ENCODE measurements at places on chromosomes 4 and X.

- no peak for DNase-seq
Measured at GRCh38 chr4:8328866-8329559, 59.5 kb downstream of the HTRA3 start.

DNA sequence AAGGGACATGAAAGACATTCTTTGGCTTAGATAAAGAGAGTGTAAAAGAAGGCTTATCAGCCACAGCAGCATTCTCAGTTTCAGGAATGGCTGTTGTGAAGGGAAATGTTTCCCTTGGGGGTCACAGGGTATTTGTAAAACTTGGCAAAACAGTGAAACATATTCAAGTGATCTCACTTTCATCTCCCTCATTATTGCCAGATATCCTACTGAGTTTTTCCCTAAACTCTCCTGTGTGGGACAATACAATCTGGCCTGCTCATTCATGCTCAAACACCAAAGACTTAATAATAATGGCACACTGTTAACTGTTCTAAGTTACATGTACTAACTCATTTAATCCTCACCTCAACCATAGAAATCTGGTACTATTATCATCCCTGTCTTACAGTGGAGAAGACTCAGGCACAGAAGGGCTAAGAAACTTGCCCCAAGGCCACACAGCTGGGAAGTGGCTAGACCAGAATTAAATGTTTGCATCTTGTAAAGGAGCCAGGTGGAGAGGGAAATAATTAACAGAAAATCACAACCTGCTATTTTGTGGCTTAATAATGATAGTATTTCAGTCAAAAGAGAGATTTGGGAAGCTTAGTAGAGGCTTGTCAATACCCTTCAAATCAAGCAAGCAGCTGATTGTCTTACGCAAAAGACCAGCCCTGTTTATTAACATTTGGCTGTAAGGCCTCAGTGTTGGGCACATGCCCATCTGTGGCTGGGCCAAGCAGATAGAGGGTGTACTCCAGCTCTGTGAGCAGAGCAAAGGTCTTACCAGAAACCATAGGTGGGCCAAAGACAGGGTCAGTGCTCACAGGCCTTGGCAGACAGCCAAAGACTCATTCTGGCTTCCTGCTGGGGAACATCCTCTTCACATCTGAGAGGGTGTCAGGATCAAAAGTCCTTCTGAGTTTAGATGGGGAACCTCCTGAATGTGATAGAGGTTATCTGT lies 17.3 kb downstream of the SMPX start:
- DNase-seq: no peak

GRCh38 chrX:149145845-149146285 lies 359.2 kb downstream of the IDS start:
- no peak for DNase-seq

DNA sequence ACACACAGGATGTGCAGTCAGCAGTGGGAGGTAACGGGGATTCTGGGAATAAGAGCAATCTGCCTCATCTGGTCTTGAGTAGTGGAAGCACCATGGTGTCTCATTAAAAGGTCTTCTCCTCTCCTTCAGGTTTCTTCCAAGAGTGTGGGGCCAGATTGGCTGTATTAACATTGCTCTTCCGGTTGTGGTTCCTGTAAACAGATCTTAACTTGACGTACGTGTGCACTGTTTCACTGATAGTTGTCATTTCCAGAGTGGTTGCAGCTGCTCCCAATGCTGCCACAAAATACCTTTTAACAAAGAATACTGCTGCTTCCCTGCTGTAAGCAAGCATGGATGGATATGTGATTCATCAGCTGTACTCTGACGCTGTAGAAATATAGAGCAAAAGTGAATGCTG lies 1443.4 kb upstream of the TENM3 start:
- no peak for DNase-seq

DNA sequence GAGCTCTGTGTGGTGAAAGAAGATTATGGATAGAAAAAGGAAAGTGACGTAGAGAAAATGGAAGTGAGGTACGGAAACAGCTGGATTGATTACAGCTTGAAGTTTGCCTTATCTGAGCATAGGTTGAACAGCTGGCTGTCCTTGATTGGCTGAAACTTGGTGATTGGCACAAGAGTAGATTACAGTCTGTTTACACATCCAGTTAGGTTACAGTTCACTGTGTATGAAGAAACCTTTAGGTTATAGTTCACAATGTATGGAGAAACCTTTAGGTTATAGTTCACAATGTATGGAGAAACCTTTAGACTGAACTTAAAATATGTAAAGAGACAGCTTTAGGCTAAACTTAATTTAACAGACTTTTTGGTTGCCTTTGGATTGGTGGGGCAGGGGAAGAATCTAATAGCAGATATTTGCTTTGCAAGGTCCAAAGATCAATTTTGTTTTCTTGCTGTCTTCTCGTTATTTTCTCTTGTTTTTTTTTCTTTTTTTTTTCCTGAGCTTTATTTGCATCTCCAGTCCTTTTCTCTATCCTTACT lies 15.6 kb upstream of the ART3 start:
- DNase-seq: no peak

Measured in memory B cell (primary cell).